Mucosa of gallbladder (tissue), 1 donor: ENCODE measurements at places on chromosomes 12 and 14. TPM values are rescaled to one million over a fixed set of nuclear protein-coding genes. Genes with fewer than 3 reads are reported as not detected.

IAPP gene
- total RNA-seq, result not detected

PRICKLE1 gene
- 32.8 TPM for total RNA-seq

DNA sequence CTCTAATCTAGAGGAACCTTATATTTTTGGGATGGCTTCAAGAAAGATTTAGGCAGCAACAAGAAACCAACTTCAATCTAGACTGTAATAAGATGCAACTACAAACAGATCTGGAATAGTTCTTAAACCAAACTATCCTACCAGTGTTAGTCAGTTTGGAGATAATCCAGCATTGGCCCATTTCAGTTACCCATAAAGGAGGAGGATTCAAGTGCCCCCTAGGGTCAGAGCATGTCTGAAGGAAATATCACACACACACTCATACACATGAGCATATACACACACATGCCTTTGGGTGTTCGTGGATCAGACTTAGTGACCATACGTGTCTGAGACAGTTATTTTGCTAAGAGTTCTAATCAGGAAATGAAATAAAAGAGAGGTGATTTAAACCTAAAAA lies 261.2 kb downstream of the ADAMTS20 start:
- no peak for DNase-seq

DNA sequence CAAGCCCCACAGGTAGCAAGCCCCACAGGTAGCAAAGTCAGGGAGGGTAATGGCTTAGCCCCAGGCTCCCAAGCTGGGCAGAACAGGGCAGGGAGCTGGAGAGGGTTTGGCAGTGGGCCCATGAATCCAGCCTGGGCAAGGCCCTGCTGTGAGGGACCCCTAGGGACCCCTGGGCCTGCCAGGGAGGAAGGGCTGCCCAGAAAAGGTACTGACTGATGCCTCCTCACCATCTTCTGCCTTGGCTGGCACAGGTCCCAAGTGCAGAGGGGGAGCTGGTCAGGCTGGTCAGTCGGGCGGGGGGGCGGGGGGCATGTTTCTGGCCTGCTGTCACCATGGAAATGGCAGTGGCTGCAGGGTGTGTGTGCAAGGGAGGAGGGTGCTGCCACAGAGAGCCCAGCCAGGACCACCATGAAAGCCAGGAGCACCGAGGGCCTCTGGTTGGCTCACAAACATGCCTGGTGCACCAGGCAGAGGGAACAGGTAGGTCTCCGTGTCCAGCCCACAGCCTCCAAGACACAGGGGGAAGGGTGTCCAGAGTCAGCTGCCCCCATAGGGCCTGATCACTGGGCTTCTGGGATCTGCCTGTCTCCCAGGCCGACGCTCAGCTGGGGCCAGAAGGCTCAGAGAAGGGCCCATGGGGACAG lies 1.5 kb upstream of the CRIP2 start:
- no peak for DNase-seq

GRCh38 chr14:54676812-54677708 lies 110.1 kb downstream of the SAMD4A start:
- DNase-seq, result peak; percentile 40

GRCh38 chr12:9880532-9881078 lies 684 bp upstream of the KLRF2 start:
- DNase-seq, result no peak

- DNase-seq, result no peak
Measured at GRCh38 chr14:99685596-99685995, 1.5 kb downstream of the CYP46A1 start.

DNA sequence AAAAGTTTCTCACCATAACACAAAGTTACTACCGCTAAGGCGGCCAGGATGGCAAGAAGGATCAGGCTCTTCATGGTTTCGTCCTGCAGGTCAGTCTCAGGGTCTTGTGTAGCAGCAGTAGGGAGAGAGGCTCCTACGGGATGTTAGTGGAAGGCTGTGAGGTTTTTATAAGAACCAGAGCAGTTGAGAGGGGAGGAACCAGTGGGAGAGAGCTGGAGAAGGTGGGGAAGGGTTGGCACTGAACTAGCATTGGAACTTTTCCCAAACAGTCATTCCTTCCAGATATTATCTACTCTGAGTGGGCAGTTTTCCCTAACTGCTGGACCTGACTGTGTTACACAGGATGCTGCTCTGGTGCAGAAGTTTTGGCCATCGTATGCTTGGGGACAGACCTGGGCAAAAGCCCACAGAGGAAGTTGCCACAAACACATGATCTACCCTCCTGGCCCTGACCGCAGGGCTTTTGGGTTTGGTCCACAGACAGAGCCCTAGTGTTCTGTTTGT lies at the start of gene MGP:
MGP (minus strand) TSS at position 137 of the 504 bp plus-strand sequence; CDS start at position 74, 63 bp downstream.
- DNase-seq, result peak; percentile 35
